ENCODE measurements at places on chromosomes 12 and 14.

- no peak for DNase-seq
Observed at GRCh38 chr14:98984719-98985041, 287.3 kb downstream of the BCL11B start.

GRCh38 chr12:69698769-69699540, at the start of gene BEST3:
BEST3 (minus strand) TSS chr12:69699303; CDS start chr12:69697798, 1,505 bp downstream.
- no peak for DNase-seq

DNA sequence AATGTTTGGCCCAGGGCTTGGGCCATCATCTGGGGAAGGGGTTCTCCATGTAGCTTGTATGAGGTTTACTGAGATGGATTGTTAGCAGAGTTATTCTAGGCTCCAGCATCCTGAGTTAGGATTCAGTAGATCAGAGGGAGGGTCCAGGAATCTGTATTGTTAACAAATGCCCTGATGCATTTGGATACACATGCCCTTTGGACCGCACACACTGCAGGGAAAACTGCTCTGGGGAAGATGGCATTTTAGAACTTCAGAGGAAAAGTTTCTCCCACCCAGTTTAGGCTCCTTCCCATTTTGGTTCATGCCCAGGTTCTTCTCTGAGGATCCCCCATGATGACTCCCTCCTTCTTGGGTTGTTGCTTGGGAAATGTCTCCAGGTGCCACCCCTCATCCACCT, 193.3 kb downstream of the KTN1 start:
- no peak for DNase-seq

DNA sequence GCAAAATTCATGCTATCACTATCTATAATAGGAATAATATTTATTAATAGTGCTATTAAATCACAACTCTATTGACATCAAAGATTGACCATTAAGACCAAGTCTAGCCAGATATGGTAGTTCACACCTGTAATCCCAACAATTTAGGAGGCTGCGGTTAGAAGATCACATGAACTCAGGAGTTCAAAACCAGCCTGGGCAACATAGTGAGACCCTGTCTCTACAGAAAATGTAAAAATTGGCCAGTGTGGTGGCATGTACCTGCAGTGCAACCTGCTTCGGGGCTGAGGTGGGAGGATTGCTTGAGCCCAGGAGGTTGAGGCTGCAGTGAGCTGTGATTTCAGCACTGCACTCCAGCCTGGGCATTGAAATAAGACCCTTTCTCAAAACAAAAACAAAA, 11.0 kb downstream of the VEZT start:
- DNase-seq, result no peak

GRCh38 chr14:90105756-90106155, 44.0 kb downstream of the KCNK13 start:
- DNase-seq, result no peak

DNA sequence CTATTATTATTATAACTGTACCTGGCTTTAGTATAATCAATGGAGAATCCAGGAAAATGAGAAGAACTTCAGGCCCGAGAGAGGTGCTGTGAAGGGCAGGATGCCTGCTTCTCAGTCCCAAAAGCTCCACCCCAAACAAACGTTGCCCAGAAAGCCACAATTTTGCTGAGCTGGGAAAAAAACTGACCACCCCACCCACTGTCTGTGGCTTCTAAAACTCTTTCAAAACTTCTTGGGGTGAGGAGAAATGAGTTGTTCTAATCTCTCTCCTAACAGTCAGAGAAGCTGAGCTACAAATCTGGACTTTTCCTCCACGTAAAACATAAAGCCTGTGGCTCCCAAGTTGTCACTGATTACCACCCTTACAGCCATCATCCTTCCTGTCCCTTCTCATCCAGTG, 13.4 kb downstream of the VDR start:
- no peak for DNase-seq

DNA sequence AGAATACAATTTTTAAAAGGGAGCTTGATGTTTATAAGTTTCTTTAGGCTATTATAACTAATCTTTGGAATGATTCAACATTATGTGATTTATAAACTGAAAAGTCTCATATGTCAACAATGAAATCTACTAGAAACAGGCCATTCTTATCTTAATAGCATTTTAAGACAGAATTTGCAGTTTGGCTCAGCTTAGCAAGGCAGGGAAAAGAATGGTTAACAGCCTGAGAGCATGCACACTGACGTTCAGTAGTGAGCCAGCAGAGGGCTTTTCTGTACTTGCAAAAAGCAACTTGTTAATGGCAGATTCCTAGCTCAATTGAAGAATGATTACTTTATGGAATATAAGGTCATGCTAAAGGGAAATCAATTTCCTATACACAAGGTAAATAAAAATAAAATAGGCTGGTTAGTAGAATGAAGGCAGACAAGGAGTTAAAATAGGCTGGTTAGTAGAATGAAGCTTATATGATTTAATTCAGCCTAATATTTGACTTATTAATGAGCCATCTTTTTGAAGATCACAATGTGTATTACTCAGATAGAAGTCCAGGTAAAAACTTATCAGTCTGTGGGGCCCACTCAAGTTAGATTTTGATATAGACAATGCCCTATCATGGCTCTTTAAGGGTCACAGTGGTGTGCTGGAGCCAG, 95.9 kb downstream of the OTOGL start:
- DNase-seq, result no peak

GRCh38 chr12:43578782-43579181, 26.8 kb upstream of the ADAMTS20 start:
- no peak for DNase-seq

DNA sequence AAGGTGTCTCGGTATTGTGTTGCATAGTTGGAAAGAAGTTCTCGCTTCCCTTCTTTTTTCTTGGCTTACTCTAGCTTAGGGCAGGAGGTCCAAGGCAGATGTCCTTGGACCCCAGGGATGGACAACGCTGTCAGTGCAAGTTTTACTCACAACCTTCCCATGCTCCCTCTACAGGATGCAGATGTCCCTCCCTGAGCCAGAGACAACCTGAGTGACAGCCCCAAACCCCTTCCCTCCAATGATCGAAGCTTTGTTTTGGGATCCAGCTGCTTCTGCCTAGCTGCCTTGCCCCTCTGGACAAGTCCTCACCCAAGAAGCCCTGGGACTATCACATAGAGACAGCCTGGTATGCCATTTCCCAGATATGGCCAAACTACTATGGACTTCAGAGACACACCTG, 112.0 kb upstream of the RAP1B start:
- no peak for DNase-seq

- DNase-seq, result no peak
Observed at GRCh38 chr14:54882521-54882920, 20.1 kb downstream of the GCH1 start.

DNA sequence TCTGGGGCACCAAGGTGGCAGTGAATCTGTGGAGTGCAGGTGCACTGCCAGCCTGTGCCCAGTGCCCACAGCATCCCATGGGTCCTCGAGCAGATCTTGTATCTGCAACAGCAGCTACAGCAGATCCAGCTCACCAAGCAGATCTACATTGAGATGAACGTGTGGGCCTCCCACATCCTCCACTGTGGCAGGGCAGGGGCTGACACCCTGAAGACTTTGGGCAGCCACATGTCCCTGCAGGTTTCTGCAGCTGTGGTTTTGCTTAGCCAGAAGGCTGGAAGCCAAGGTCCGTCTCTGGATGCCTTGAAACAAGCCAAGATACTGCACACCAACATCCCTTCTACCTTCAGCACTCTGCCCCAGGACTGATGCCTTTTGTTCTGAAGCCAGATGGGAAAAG, 338.8 kb upstream of the OR4E1 start:
- DNase-seq, result no peak

DNA sequence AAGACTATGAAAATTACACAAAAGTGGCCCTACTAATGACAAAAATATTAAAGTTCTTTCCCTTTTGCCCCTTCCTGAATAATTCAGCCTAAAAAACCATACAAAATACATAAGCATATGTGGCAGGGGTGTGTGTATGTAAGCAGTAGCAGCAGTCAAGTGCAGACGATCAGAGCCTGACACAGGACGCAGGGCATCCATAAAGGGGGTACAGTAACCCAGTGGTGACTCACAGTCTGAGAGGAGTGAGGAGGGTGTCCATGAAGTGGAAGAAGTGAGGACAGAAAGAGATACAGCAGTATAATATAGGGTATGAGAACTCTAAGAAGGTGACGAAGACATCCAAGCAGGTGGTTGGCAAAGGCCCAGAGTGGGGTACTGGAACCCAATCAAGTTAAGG, 56.7 kb downstream of the RALGAPA1 start:
- DNase-seq, result no peak

- no peak for DNase-seq
Observed at GRCh38 chr14:96119947-96120346, 80.8 kb downstream of the C14orf132 start.

- no peak for DNase-seq
Observed at GRCh38 chr12:127600211-127600610, 666.8 kb upstream of the TMEM132C start.

DNA sequence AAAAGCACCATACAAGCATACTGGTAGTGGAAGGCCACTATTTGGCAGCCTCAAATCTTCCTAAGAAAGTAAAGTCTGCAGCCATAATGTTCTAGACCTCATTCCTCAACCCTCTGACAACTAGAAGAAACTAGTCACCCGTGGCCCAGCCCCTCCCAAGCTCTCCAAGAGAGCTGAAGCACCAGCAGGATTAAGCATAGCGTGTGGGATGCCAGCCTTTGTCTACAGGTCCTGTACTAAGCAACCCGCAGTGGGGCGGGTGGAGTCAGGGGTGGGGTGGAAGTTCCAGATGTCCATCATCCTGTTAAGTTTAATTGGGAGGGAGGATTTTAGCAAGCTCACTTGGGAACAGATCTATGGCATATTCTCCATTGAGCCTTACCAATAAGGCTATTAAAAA, 14.2 kb downstream of the SLC11A2 start:
- no peak for DNase-seq

GRCh38 chr12:53105712-53106439, 2.6 kb downstream of the SOAT2 start:
- no peak for DNase-seq

- peak; percentile 18 for DNase-seq
Observed at GRCh38 chr12:44876544-44877410, 662 bp upstream of the NELL2 start.

DNA sequence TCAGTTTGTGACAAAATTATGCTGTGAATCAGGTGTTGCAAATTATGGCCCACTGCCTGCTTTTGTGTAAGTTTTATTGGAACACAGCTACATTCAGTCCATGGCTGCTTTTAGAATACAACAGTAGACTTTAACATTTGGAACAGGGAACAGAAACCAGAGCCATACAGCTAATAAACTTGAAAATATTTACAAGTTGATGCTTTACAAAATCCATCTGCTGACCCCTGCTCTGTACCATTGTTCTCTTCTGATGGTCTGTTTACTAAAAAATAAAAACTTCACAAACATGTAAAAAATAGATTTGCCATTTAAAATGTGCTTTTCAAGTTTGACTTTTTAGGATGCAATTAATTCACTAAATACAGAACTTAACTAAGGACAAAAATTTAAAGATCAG, 20.8 kb downstream of the PSMA3 start:
- DNase-seq, result no peak

- no peak for DNase-seq
Observed at GRCh38 chr12:95286713-95287112, 69.1 kb downstream of the VEZT start.

DNA sequence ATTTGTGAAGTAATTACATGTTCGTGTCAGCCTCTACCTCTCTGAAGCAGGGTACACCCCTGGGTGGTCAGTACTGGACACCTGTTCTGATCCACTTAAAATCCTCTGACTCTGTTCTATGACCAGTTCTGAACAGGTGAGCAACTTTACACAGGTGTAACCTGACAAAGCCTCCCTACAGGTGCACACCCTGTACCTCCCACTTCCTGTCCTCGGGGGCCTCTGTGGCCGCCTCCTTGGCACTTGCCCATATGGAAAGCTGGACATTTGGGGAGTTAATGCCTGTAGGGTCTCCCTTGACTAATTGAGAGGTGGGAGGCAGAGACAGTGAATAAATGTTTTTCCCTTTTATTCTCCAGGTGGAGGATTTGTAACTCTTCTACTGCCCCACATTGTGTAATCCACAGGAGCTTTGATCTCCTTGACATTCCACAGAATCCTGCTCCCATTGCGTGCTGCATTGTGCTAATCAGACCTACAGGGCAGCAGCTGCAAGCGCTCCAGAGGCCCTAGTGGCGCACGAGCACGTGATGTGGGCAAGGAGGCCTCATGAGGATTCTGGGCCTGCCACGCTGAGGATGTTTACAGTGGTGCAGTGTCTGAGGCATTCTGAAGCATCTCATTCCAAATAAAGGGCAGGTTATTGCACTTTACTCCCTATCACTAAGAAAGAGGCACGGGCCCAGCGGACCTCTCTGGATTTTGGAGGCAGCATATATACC, 45.8 kb upstream of the BATF start:
- no peak for DNase-seq

DNA sequence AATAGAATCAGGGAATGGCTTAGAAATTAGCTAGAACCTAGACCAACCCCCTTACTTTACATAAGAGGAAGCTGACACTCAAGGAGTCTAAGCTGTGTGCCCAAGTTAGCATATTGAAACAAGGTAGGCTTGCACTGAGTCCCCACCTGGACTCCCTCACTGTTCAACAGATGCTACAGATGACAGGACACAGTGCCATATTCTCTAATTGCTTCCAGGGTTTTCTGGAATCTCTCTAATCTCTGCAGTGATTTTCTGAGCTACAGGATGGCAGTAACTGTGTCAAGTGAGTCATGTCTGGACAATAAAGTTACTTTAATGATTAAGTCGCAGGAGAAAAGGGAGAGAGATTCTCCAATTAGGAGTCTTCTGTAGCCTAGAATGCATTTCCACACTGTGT, 35.8 kb downstream of the AKAP6 start:
- no peak for DNase-seq

GRCh38 chr14:93055651-93056115, 60.0 kb downstream of the ITPK1 start:
- DNase-seq, result no peak

DNA sequence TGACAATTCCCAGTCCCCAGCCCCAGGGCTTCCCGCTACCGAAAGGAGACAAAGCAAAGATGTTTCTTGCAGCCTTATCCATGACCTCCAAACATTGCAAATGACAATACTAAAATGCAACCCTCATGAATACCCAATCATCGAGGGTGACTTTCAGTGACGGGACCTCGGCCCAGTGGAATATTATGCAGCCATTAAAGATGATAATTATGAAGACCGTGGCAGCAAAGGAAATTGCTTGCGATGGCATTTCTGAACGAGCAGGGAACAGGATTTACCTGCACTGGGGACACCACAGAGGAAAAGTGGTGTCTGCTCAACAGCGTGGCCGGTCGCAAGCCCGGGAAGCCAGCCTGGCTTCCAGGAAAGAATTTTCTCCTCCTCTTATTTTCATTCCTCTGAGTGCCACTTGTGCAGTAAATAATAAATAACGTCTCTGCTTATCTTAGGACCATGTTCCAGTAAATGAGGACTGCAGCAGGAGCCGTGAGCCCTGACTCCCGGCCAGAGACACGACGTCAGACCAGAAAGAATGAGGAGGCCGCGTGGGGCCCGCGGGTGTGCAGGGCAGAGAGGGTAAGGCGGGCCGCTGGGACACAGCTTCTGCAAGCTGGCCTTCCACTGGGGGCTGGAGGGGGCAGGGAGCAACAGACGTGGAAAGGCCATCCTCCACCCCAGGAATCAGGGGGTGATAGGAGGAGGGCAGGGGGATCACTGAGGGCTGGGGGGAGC, 6.6 kb downstream of the C14orf180 start:
- no peak for DNase-seq

GRCh38 chr12:93857279-93857938, 180.2 kb downstream of the CRADD start:
- DNase-seq, result no peak

GRCh38 chr12:31323391-31324115, 2.4 kb downstream of the SINHCAF start:
- DNase-seq, result peak; percentile 9
